ENCODE measurements at places on chromosomes 11 and 22.

DNA sequence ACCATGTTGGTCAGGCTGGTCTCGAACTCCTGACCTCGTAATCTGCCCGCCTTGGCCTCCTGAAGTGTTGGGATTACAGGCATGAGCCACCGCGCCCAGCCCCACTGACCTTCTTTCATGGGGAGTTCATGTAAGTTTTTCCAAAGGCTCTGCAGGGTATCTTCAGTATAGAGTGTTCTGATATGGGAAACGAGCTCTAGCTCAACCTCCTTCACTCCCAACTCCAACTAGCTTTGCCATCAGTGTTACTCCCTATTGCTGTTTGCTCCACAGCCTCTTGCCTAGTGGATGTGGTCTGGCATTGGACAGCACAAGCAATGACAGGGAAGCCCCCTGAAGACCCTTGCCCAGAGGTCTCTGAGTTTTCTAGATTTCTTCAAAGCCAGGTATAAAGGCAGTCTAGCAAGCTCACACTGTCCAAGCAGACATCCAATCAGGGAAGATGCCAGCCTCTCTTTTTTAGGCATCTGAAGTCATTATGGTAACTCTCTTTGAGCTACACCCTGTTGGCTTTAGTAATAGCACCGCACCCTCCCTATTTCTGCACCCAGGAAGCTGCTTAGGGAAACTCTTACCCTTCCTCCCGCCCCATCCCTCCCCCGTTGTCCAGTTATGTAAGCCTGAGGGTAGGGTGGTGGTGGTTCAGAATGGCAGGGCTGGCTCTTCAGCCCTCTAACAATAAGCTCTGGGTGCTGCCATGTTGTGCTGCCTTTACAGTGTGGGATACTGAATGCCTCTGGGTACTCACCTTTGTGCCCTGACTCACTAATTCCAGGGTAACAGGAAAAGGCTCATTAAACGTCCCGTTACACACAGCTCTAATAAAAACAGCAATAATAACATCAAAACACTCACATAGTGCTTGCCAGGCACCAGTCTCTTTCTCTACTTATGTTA, 41.4 kb upstream of the CLDN5 start:
- peak; percentile 28 for DNase-seq

- peak; percentile 79 for DNase-seq
These were observed 813.2 kb downstream of the BRD1 start for GRCh38 chr22:49014227-49015201.

DNA sequence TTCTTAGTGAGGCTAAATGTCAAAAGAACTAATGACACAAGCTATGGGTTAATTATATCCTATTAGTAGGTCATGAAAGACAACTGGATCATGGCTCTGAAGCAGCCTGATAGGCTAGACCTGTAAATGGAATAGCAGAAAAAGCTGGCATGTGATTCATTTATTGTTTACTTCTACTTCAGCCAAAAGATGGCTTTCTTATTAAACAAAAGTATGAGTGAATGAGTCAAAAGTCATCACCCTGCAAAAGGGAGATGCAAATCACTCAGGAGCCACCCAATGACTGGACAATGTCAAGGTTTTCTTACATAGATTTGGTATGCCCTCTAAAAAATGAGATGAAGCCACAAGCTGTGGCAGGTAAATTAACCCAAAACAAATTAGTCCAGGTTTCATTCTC, 138.0 kb downstream of the TRPC6 start:
- no peak for DNase-seq

DNA sequence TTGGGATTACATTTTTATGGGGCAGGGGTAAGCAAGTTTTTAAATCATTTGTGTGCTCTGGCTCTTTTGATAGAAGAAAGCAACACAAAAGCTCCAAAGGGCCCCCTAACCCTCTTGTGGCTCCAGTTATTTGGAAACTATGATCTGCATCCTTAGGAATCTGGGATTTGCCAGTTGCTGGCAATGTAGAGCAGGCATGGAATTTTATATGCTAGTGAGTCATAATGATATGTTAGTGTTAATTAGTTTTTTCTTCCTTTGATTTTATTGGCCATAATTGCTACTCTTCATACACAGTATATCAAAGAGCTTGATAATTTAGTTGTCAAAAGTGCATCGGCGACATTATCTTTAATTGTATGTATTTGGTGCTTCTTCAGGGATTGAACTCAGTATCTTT, 10.1 kb downstream of the RAG1 start:
- DNase-seq = no peak

- DNase-seq = no peak
These were observed 8.1 kb downstream of the CLPB start for GRCh38 chr11:72426103-72426757.

- DNase-seq = no peak
These were observed 217.6 kb upstream of the ANO5 start for GRCh38 chr11:21975242-21975641.

GRCh38 chr11:118295815-118296454, 8.6 kb upstream of the CD3E start:
- DNase-seq = no peak

DNA sequence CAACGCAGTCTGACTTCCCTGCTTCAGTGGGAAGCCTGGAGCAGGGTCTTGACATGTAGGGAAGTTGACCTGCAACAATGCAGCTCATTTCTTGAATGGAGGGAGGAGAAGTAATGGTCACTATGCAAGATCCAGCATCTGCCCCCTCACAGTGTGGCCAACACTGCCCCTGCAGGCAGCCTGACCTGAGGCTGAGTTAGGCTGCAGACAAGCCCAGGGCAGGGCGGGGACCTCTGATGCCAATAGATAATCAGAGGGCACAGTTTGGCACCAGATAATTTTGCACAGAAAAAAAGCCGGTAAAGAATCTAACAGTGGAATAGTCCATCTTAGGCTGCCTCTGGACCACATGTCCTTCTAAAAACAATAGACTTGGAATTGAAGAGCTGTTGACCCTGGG, 182.3 kb downstream of the DSCAML1 start:
- no peak for DNase-seq

DNA sequence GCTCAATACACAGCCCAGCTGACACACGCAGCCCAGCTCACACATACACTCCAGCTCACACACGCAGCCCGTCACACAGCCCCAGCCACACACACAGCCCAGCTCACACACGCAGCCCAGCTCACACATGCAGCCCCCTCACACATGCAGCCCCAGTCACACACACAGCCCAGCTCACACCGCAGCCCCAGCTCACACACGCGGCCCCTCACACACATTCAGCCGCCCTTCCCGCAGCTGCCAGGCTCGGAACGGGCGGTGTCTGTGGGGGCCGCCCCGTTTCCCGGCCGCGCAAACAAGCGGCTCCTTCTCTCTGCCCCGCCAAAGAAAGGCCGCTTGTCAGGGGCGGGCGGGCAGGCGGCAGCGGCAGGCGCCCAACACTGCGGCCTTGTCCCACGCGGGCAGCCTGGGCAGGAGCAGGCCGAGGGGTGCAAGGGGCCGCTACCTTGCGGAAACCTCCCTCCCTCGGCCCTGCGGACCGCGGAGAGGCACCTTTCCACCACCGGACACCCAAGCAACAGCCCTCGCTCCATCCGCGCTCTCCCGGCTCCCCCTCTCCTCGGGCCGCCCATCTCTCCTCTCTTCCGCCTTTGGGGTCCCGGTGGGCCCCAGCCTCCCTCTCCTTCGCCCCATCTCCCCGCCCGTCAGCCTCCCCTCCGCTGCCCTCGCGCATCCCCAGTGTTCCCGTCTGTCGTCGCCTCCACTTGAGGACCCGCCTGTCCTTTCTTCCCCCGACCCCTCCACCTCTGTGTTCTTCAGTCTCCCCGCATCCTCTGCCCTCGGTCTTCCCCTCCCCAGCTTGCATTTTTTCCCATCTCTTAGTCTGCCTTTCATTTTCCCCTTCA, 2.2 kb downstream of the PHLDB1 start:
- DNase-seq = no peak

GRCh38 chr11:98545544-98546175, 475.1 kb upstream of the CNTN5 start:
- no peak for DNase-seq

DNA sequence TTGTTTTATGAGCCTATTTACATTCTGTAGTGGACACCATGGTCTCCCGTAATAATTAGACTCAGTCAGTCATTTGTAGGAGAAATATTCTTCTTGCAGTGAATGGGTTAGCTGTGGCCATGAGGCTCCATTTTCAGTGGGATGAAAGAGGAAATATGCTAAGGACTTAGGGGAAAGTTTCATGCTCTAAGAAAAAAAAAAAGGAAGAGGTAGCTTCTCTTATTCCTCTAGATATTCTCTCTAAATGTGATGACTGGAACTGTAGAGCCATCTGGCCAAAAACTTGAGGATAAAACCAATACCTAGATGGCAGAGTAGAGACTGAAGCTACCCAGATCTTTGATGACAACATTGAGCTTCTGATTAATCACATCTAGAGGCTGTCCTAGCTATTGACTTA, 75.8 kb upstream of the SESN3 start:
- no peak for DNase-seq

DNA sequence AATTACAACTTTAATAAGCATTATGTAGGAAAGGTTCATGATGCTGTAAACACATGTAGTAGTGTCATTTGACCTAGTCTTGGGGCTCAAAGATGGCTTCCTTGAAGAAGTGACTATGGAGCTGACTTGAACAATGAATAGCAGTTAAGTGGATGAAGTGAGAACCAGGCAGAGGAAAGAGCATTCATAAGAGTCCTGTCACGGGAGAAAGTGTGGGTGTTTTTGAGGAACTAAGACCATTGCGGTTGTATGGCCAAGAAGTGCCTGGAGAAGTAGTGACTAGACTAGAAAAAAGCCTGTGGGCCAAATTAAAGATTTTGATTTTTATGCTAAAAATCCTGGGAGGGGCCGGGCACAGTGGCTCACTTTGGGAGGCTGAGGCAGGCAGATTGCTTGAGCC, 7.2 kb upstream of the IL18BP start:
- no peak for DNase-seq

GRCh38 chr11:46846510-46846830, 390 bp upstream of the CKAP5 start:
- DNase-seq = no peak

- peak; percentile 51 for DNase-seq
These were observed 68.5 kb downstream of the SHANK2 start for GRCh38 chr11:71183878-71184277.

DNA sequence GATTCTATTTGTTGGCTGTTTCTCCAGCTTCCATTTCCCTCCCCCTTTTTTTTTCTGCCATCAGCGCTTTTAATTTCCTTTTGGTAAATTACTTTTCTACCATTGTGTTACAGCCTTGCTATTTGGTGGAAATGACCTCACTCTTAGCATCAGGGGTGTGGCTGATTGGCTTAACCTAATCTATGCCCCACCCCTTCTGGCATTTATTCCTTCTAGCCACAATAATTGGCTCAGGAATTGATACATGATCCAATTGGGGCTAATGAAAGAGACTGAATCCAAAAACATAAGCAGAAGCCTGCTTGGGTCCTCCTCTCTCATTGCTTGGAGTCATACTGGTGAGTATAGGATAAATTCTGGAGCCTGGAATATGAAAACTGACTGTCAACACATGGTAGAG, 402.4 kb upstream of the LRRC4C start:
- no peak for DNase-seq

DNA sequence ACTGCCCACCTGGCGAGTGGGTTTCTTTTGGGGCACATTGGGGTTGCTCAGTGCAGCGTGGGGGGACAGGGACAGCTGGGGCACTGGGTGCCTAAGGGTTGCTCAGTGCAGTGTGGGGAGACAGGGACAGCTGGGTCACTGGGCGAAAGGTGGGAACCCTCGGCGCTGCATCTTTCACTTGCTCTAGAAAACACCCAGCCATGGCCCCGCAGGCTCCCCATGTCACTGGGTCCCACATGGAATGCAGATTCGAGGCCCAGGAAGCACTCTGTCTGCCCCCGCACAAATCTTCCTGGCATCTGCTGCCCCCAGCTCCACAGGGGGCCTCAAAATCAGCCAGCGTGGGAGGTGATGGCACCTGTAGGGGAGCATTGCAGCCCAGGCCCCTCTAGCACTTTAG, 229.3 kb downstream of the BRD1 start:
- DNase-seq = no peak

DNA sequence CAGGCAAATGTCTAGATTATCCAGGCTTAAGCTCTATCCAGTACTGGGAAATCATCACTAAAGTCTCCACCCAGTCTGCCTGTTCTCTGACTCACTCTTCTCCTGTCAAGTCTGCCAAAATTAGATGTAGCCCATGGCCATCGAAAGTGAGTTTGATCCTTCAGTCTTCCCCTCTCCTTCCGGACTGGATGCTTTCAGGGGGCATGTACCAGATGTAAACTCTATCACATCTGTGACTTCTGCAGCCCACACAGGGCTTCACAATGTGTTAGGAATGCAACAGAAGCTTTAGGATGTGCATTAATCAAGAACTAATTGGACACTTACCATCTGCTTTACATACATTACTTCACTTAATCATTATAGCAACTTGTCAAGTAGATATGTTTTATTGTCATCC, 12.3 kb downstream of the ME3 start:
- no peak for DNase-seq

DNA sequence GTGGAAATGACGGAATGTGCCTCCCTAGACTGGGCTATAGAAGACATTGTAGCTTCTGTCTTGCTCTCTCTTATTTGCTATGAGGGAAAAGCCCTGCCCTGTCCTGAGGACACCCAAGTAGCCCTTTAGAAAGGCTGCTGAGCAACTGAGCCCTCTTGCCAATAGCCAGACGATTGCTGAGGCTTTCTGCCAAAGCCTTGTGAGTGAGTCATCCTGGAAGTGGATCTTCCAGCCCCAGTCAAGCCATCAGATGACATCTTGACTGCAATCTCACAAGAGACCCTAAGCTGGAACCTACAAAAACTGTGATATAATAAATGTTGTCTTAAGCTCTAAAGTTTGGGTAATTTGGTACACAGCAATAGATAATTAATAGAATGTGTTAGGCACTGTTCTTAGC, 3.9 kb upstream of the TRAF6 start:
- DNase-seq = no peak

DNA sequence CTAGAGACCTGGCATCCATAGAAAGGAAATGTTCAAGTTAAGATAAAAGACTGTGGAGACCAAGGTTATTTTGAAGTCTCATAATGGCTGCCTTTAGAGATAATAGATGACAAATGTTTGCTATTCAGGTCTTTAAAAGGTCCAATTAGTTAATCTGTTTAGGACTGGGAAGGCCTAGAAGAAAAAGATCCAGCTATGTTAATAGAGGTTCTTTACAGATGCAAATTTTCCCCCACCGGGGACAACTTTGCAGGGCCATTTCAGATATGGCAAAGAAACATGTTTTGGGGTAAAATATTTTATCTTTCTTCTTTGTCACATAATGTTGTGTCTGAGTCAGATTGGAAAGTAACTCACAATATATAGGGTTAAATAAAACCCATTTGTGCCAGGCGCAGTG, 3.1 kb upstream of the APOBEC3G start:
- DNase-seq = no peak

GRCh38 chr11:120324932-120325810, at the start of gene TLCD5:
Gene TLCD5, plus strand, starts transcription at chr11:120325299. Its CDS starts 2,143 bp downstream, at chr11:120327442.
- DNase-seq = peak; percentile 84

DNA sequence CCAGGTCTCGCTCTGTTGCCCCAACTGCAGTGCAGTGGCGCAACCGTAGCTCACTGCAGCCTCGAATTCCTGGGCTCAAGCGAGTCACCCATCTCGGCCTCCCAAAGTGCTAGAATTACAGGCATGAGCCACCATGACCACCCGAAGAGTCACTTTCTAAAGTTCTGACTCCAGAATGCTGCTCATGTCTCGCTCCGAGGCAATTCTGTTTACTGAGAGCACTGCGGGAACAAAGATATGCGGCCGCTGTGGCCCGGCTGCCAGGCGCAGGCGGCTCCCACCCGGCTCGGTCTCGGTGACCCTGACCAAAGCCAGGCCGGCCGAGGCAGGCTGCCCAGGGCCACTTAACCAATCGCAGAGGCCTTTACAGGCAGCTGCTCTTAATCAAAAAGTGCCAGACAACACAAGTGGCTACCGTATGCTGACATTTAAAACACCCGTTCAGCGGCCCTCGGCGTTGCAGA, 78.7 kb downstream of the PHF21B start:
- no peak for DNase-seq
